ENCODE measurements at places on chromosomes 3 and 15.

GRCh38 chr15:40807028-40807887 is at the start of the genes DNAJC17 and ZFYVE19:
Gene DNAJC17 (minus strand): TSS chr15:40807473. CDS start chr15:40807446, 27 bp downstream.
Gene ZFYVE19 (plus strand): TSS chr15:40807089. CDS start chr15:40807590, 501 bp downstream.
- peak; percentile 96 for DNase-seq

DNA sequence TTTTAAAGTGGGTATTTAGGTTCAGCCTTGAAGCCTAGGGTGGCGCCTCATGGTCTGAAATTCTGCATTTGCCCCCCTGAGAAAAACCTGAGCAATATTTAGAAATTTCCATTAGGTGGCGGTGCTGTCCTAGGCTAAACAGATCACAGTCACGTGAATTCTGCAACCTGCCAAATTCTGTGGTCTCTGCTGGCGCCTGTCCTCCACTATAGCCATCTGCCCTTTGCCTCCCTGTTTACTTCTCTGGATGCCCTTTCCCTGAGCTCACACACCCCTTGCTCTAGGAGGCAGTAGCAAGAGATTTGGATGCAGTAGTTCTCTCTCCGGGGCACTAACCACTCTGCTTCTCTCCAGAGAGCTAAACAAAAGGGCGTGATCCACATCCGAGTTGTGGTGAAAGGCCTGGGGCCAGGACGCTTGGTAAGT is 9.1 kb downstream of the MRPS11 start:
- DNase-seq = peak; percentile 10

DNA sequence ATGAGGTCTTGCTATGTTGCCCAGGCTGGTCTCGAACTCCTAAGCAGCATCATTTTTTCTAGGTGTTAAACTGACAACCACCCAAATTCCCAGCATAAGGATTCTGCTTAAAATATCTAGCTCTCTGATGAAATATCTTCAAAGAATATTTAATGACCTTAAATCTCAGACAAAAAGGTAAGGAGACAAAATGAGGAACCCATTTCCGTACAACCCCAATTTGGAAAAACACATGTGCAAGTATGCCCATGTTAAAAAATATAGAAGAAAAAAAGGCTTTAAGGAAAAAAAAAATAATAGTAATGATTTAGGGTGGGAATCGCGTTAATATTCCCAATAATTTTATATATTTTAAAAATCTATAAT is 1.4 kb upstream of the SACM1L start:
- no peak for DNase-seq

DNA sequence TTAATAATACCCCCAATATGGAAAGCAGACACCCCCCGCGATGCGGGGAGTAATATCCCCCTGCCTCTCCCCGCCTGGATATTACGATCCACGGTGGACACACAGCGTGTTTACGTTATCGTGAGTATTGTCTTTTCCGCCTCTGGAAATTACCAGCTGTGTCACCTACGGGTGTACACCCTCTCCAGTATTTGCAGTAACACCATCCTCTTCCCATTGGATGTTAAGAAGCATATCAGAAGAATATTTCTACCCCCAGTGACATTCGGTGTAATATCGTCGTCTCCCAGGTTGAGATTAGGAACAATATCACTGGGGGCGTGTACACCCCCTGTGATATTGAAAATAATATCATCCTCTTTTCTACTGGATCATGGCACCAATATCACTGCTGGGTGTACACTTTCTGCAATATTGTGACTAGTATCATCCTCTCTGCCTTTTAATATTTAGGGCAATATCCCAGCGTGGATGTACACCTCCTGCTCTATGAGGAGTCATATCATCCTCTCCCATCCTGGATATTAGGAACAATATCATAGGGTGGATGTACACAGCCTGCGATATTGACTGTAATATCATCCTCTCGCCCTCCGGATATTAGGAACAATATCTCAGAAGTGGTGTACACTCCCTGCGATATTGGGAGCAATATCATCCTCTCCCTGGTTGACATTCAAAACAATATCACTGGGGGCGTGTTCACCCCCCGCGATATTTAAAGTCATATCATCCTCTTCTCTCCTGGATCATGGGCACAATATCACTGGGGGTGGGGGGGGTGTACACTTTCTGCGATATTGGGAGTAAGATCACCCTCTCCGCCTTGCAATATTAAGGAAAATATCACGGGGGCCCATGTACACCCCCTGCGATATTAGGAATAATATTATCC is 20.3 kb upstream of the BMF start:
- no peak for DNase-seq

GRCh38 chr15:99955181-99955525 is 221.9 kb upstream of the LYSMD4 start:
- no peak for DNase-seq

- DNase-seq = no peak
Measured at GRCh38 chr3:169663951-169664820, 674 bp upstream of the MECOM start.

DNA sequence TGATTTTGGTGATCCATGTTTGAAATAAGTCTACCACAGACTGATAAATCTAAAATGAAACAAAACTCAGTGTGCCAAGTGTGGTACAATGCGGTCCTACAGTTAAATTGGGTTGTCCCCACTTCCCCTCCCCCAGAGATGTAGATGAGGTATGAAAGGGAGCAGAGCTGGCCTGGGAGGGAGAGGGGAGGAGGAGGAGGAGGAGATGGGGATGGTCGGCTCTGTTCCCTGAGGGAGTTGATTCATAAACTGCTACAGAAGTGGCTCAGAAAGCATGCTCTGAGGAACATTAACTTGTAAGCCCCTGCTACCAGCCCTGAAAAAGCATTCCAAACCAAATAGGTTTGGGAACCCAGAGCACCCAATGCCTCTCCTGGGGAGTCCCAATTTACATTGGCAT is 28.0 kb upstream of the CHRNB4 start:
- DNase-seq = no peak

DNA sequence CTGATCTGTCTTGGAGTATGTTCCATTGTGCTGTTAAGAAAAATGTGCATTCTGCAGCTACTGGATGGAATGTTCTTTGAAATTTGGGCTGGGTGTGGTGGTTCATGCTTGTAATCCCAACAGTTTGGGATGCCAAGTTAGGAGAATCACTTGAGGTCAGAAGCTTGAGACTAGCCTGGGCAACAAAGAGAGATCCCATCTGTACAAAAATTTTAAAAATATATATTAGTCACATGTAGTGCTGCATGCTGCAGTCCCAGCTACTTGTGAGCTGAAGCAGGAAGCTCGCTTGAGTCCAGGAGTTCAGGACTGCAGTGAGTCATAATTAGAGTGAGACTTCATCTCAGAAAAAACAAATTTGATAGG is 62.8 kb upstream of the PLSCR4 start:
- DNase-seq = no peak

DNA sequence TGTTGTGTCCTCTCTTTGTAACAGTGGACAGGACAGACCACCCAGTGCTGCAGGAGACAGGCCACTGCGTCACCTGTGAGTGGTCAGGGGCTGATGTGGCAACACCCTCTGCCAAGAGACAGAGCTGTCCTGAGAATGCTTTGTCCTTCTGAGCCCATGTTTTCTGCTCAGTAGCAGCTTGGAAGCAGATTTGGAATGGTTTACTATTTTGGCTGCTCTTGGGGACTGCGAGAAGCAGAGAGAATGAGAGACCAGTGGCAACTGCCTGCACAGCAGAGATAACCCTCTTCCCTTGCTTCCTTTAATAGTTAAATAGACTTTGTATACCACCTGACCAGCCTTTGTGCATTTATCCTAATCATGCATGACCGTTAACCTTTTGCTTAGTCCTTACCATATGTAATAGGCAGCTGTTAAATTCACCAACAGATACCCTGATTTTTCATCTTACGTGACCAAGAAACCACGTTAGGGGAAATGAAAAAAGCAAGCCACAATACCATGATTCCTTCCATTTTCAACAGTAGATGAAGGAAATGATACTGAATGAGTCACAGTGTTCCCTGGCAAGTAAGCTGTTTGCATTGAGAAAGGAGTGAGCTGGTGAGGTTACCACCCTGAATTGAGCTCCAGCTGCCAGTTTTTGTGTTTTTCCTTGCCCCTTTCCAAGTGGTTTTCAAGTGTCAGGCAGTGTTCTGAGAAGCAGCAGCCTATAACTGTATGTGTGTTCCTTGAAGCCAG is 35.5 kb downstream of the B3GALNT1 start:
- DNase-seq = no peak

GRCh38 chr3:156638271-156638670 is 36.1 kb upstream of the TIPARP start:
- DNase-seq = no peak

DNA sequence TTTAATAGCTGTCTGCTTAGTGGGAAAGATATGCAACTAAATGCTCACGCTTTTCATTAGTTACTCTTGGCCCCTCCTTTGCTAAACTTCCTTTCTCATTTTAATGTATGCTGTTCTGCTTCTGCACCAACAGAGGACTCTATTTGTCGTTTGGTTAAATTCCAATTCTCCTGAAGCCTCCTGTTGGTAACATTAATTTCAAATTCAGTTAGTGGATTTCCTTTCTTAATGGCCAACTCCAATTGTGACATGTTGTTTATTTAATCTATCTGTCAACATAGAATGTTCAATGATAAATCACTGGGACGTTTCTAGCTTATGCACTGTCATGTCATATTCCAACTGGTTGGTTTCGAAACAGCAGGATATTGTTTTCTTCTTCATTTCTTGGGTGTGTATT is 467.4 kb upstream of the BCHE start:
- no peak for DNase-seq

DNA sequence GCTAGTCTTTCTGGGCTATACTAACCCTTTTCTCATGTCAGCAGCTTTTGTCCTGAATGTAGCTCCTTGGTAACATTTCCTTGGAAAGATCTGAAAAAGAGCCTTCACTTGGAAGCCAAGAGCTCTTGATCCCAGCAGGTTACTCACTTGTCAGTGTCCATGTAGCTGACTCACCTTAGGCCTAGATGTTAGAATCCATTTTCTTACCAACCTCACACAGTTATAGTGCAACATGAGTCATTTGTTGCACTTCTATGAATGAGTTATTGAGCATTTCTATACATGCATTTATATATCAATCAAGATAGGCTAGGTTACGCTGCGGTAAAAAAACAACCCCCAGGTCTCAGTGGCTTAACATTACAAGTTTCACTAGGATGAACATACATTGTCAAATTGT is 106.8 kb upstream of the SLC7A14 start:
- DNase-seq = no peak

- DNase-seq = no peak
Measured at GRCh38 chr15:75659928-75660645, 12.4 kb downstream of the SNX33 start.

GRCh38 chr15:88003541-88004327 is 252.8 kb downstream of the NTRK3 start:
- DNase-seq = no peak

DNA sequence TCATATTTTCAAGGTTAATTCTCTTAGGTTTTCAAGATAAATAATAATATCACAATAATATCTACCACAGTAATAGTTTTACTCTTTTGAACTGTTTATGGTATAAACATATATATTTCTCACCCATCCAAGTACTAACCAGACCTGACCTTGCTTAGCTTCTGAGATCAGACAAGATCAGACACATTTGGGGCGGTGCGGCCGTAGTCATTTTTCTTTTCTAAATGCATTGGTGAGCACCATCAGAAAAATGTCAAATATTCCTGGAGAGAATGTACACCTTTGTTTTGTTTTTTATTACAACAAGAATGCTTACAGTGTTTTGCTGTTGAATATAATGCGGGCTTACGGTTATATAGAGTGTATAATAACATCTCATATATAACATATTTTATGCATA is 267.8 kb downstream of the ADAMTS17 start:
- DNase-seq = no peak

GRCh38 chr15:100852630-100853029 is 27.0 kb upstream of the ALDH1A3 start:
- no peak for DNase-seq

- DNase-seq = no peak
Measured at GRCh38 chr3:184175506-184175905, 851 bp downstream of the AP2M1 start.

GRCh38 chr3:52805270-52806039 is 10.9 kb downstream of the ITIH3 start:
- DNase-seq = no peak

DNA sequence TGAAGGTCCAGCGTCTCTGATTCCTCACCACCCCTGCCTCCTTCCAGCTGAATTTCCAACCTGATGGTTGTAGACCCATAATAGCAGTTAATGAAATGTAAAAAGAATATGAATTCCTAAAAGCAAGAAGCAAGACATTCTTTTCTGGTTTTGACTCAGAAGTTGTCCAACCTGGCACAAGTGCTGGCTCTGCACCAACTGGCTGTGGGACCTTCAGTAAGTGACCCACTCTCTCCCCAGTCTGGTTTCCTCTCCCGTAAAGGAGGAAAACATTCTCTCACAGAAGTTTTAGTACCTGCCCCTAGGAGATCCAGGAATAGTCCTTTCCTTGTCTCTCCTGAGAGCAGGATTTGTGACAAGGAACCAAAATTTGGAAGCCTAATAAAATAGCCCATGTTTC is 236.9 kb upstream of the TRIM42 start:
- DNase-seq = no peak

GRCh38 chr15:66911131-66911700 is 154.2 kb upstream of the SMAD3 start:
- DNase-seq = no peak

DNA sequence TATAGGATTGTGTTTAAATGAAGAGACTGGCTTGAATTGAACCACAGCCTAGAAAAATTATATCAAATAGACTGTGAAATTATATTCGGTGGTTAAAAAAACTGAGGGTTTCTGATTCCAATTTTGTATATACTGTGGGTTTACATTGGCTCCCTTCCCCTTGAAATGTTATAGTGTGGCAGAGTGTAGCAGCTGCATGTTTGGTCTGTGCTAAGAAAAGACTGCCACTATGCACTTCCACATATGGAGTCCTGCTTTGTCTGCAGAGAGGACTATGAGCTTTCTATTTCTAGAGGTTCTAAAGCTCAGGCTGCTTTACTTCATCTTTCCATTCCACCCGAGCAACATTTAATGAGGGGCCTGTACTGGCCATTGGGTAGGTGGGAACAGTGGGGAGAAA is 112.3 kb downstream of the P3H2 start:
- no peak for DNase-seq

- no peak for DNase-seq
Measured at GRCh38 chr3:188584958-188585689, 431.2 kb downstream of the LPP start.

DNA sequence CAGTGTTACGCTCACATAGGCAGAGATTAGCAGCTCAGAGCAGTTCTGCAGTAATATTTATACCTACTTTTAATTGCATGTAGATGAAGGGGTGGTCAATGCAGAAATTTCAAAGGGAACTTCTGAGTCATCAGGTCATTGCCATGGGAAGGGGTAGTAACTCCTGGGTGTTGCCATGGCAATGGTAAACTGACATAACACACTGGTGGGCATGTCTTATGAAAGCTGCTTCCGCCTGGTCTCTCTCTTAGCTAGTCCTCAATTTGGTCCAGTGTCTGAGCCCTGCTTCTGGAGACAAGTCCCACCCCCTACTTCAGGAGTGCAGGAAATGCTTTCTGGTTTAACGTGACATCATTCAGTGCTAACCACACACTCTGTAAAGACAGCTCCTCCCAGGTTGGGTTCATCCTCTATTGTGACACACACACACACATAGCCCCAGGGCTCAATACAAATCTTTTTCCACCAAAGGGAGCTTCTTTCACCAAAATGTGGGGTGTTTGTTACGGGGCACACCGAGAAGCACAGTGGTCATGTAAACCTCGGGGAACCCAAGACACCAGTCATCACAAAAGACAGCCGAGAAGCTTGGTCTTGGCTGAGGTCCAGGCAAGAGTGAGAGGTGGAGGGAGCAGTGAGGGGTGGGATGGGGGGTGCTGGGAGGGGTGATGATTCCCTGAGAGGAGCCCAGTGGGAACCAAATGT is 74.5 kb downstream of the TLE3 start:
- no peak for DNase-seq
